ENCODE measurements at places on chromosomes 11 and 22.

- DNase-seq: no peak
These were observed 246.1 kb upstream of the CHORDC1 start for GRCh38 chr11:90468923-90469322.

DNA sequence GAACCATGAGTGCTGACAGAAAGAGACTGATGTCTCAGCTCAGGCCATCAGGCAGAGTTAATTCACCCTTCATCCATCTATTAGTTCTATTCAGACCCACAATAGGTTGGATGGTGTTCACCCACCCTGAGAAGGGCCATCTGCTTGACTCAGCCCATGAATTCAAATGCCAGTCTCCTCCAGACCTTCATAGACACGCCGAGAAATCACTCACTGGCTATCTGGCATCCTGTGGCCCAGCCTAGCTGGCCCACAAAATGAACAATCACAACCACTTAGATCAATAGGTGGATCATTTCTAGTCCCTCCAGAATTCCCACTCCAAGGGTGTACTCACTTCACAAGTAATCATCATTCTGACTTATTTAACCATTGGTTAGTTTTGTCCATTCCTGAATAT, 58.2 kb downstream of the MYEOV start:
- DNase-seq: no peak

- no peak for DNase-seq
These were observed 62.8 kb downstream of the DDX10 start for GRCh38 chr11:108727665-108728064.

GRCh38 chr11:37449146-37449545, 851.1 kb upstream of the RAG2 start:
- no peak for DNase-seq

GRCh38 chr11:117946842-117947526, 17.8 kb upstream of the TMPRSS13 start:
- DNase-seq: peak; percentile 72

GRCh38 chr11:91326280-91326679, 898.3 kb upstream of the FAT3 start:
- no peak for DNase-seq

- no peak for DNase-seq
These were observed 56.6 kb upstream of the FDX1 start for GRCh38 chr11:110373051-110373702.

DNA sequence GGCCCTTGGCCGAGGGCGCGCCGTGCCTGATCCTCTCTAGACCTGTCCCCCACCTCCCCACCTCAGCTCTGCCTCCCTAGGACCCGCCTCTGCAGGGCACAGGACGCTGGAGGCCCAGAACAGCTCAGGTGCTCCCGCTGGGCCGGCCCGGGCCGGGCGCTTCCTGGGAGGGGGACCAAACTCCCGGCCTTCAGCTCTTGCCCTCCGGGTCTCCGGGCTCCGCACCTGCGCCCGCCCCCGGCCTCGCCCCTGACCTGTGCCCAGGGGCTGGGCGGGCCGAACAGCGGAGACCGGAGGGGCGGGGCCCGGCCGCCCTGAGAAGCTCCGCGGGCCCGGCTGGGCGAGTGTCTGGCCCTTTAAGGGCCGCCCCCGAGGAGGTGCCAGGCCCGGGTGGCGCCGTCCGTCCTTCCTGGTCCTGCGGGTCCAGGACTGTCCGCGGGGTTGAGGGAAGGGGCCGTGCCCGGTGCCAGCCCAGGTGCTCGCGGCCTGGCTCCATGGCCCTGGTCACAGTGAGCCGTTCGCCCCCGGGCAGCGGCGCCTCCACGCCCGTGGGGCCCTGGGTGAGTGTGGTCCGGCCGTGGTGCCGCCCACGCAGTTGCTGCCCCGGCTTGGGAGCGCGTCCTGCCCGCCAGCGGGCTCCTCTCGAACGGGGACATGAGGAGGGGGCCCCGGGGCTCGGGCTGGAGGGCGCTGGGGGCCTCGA, at the start of gene SSH3:
Gene SSH3 (plus strand): TSS at position 399 of the 703 bp plus-strand sequence. CDS start 96 bp downstream, at position 495.
- DNase-seq: no peak

GRCh38 chr11:114321621-114322257, 25.5 kb downstream of the NNMT start:
- no peak for DNase-seq

- DNase-seq: peak; percentile 67
These were observed 34.3 kb downstream of the TOM1 start for GRCh38 chr22:35334004-35334403.

DNA sequence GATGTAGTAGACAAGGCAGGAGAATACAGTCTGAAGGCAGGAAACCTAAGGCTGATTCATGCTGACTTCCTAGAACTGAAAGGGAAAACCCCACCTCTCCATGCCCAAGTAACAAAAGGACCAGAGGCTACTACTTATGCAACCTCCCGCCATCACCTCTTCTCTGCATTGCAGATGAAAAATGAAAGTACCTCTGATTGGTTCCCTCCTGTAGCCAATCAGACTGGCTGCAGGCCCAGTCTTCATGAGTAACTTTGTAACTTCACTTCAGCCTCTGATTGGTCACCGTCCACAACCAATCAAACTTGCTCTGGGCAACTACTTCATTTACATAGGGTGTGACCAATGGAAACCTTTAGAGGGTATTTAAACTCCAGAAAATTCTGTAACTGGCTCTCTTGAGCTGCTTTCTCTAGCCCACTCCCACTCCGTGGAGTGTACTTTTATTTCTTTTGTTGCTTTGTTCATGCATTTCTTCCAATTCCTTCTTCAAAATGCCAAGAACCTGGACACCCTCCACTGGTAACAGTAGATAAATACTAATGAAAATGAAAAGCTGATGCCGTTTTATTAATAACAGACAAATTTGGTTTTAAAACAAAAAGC, 5.2 kb upstream of the MAP6 start:
- DNase-seq: no peak

DNA sequence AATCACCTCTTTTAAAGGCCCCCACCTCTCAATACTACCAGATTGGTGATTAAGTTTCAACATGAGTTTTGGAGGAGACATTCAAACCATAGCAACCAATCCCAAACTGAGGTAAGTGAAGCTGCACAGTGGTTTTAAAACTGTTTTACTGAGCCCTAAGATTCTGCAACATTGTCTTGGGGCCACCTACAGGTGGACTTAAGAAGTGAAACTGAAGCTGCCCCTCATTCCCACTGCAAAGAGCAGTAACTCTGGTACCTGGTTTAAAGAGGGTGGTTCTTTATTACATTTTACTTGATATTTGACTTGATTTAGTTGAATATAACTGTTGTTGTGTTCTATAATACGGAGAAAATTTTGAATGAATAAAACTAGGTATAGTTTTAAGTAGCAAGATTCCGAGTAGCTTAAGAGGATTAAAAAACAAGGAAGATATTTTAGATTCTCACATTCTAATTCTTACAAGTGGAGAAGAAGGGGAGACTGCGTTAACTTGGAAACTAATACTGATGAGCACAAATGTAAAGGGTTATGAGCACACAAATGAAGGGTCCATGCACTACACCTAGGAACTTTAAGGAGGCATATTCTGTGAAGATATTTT, 26.7 kb downstream of the SYT9 start:
- no peak for DNase-seq

DNA sequence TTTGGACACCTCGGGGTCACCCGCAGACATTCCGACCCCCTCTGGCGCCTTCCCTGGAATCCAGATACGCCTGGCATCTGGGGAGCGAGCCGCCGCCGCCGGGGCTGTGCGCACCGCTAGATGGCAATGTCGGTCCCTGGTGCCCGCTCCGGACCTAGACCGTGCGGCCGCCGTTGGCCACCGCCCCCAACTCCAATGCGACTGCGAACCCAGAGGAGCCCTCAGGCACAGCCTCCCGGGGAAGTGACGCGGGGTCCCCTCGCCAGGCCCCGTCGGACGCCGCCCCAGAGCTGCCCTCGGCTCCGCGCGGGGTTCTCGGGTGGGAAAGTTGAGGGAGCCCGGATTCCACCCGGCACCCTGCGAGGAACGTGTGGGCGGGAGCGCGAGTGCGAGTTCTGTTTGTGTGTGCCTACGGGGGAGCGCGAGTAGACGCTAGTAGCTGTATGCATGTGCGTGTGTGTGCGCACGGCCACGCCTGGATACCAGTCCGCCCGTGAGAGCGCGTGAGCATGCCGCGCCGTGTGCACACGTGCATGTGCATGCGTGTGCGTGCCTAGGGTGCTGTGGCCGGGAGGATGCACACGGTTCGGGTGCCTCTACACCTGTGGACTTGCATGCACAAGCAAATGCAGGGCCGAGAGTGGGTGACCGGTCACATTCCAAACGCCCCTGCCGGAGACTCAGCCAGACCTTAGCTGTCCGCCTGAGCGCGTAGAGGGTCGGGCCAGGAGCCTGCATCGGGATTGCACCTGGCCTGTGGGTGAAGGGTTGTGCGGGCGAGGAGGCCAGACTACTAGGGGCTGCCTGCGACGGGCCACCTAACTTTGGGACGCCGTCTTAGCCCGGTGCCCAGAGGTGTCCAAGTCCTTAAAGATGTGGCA, 1.9 kb downstream of the CHRM4 start:
- peak; percentile 21 for DNase-seq

GRCh38 chr22:38951734-38952133, 5.7 kb upstream of the APOBEC3A start:
- DNase-seq: no peak

DNA sequence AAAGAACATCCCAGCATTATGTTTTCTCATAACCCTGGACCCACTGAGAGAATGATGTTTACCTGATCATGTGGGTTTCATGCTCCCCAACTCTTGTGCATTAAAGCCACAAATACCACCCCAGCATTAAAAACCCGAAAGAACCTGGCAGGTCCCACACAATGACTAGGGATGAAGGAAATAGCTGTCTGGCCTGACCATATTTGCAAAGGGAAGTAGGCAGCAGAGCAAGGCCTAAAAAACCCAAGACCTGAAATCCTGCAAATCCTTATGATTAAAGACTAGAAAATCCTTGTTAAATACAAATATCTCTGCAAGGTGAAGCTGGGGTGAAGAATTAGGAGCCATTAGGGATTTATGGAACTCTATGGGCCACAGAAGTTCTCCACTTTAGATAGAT, 23.7 kb downstream of the PAK1 start:
- no peak for DNase-seq

GRCh38 chr11:132621976-132622580, 910.2 kb downstream of the OPCML start:
- no peak for DNase-seq

DNA sequence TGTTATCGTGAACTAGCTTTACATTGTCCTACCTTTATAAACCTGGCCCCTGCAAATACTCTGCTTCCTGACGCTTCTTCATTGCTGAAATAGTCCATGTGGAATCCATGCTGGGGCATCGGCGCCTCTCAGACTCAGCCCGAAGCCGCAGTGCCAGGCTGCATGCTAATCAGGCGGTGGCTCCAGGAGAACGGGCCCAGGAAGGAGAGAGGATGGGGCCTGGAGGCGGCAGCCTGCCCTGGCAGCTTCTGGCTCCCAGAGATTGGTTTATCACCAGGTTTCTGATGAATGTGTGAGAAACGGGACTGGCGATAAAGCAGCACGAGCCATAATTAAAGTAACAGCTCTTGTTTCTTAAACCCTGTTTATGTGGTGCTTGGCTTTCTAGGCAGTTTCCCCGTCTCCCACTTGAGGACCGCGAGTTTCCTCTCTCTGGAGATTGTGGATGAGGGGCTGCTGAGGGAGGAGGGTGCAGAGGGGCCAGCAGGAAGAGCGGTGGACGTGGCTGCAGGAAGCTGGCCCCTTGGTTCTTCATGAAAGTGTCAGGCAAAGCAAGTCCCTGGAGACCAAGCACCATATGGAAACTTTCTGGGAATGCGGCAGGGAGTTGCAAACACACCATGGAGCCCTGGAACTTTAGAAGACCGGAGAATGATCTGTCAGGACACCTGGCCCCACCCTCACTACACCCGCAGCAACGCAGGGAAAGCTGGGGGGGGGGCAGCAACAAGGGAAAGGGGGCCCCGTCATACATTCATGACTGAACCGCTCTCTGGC, 93.4 kb downstream of the NTM start:
- no peak for DNase-seq

GRCh38 chr22:37234736-37235711, 9.0 kb downstream of the RAC2 start:
- no peak for DNase-seq

- no peak for DNase-seq
These were observed 227.6 kb downstream of the ST3GAL4 start for GRCh38 chr11:126583101-126583500.

- no peak for DNase-seq
These were observed 489.5 kb downstream of the BUD13 start for GRCh38 chr11:116283300-116283699.

DNA sequence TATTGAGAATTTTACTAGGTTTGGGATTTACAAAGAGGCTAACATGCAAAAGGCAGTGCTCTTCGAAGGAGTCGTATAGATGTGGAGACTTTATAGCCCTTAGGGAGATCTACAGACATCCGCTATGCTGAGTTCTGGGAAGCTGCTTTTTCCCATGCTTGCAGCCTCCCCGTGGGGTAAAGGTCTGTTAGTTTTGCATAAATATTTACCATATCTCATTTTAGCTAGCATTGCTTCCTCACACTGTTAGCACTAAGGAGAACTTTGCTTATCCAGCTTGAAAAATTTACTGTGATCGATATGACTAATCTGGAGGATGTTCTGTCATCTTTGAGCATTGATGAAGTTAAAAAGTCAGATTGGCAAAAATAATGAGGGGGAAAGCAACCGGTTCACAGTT, 18.6 kb downstream of the ARHGEF12 start:
- no peak for DNase-seq

DNA sequence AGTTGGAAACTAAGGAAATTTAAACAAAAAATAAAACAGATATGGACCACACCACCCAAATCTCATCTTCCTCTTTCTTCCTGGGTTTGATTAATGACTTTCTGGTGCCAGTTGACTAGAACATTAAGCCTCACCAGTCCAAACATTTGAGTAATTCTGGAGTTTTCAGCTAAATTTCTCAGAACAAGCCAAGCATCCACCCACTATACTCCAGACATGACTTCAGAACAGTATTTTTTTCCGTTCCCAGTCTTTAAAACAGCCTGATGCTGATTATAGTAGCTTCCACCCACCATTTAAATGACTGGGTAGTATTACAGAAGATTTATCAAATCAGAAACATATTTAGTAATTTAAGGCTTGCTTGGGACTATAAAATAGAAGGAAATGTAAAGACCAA, 230.9 kb upstream of the UBASH3B start:
- no peak for DNase-seq

DNA sequence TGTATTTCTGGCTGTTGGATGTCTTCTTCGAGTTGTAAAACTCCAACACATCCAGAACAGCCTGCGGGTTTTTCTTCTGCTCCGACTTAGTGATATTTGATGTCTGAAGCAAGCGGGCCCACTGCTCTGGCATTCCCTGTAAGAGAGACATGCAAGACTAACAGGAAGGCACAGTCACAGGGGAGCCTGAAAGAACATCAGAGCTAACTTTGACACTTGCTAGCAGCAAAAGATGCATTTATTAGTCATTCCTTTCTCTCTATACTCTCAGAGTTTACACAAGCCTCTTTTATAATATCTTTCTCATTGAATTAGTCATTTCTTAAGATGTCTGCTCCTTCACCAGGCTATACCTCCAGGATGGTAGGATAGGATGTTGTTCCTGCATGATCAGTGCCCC, 77.8 kb upstream of the GDPD4 start:
- DNase-seq: no peak

GRCh38 chr11:17760102-17761029, 25.8 kb downstream of the KCNC1 start:
- no peak for DNase-seq
